Muscle of arm (tissue), 14 donors: ENCODE measurements at places on chromosomes 4 and X. TPM values are rescaled to one million over a fixed set of nuclear protein-coding genes. Genes with fewer than 3 reads are reported as not detected.

ARX gene
- 5.1 TPM for polyA plus RNA-seq

CENPE gene
- polyA plus RNA-seq = 20.3 TPM

GPC4 gene
- polyA plus RNA-seq = 119 TPM

BCOR gene
- polyA plus RNA-seq = 33.3 TPM

KDR gene
- 55.2 TPM for polyA plus RNA-seq

SULT1B1 gene
- 0.94 TPM for polyA plus RNA-seq
